ENCODE measurements at places on chromosomes 11 and 22.

- DNase-seq = no peak
Measured at GRCh38 chr11:81220146-81220895, 1513.3 kb downstream of the FAM181B start.

DNA sequence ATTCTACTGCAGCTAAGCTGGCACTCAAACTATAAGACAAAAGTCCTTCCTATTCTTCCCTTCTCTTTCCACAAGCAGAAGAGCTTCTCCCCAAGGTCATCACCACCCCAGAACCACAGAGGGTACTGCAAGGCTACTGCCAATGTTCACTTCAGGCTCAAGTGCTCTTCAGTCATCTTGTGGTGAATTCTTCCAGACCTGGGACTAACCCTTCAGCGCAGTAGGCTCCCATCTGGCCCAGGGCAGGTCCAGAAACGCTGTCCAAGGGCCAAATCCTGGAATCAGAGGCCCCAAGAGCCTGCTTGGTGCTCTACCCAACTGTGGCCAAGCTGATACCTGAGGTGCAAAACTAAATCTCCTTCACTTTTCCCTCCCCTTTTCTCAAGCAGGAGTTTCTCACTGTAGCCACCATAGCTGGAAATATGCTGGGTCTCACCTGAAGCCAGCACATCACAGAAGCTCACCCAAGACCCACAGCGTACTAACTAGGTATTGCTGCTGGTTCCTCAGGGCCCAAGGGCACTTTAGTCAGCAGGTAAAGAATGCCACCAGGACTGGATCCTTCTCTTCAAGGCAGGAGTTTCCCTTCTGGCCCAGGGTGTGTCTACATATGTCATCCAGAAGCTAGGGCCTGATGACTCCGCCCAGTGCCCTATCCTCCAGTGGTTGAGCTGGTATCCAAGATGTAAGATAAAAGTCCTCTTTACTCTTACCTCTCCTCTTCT is 27.8 kb downstream of the FCHSD2 start:
- DNase-seq = peak; percentile 54

- no peak for DNase-seq
Measured at GRCh38 chr11:134290646-134291045, 14.5 kb downstream of the GLB1L3 start.

- no peak for DNase-seq
Measured at GRCh38 chr11:109303342-109303741, 118.6 kb upstream of the C11orf87 start.

DNA sequence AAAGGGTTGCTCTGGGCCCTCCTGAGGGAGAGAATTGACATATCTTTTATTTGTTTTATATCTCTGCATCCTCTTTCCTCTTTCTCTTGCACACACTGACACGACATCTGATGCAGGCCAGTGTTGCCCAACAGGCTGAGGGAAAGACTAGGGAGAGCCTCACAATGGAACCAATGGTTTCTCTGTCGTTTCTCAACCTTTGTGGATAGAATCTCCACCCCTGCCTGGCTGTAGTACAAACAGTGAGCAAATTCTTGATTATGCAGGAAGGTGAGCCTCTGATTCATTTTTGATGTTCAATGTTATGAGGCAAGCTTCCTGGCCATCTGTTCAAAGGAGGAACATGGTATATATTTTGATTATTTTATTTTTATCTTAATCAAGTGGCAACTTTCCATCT is 49.8 kb upstream of the PLET1 start:
- peak; percentile 49 for DNase-seq

DNA sequence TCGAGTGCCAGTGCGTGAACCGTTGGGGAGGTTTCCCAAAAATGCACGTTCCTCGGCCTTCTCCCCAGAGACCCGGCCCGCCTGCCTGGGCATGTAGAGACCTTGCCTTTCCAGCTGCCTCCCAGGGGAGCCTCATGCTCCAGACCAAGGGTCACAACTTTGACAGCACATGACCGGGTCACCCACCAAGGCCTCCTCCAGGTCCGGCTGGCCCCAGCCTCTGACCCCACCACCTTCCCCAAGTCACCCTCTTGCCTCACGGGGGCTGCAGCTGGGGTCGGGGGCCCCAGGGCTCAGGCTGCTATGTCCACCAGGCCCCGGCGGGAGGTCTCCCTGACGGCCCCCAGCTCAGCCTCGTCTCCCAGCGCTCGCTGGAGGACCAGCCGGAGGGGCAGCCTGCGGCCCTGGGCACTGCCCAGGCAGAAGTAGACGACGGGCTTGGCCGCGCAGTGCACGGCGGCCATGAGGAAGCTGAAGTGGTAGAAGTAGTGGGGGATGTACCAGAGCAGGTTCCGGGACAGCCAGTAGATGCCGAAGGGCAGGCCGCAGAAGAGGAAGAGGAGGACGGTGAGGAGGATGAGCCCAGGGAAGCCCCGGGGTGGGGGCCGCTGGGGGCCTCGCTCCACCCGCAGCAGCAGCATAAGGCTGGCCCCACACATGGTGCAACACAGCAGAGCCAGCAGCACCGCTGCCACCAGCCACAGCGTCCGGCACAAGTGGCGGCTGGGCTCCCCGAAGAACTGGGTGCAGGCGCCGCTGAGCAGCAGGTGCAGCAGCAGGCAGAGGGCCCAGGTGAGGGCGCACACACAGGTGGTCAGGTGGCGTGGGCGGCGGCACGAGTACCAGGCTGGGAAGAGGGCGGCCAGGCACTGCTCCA is 4.4 kb downstream of the MRGPRE start:
- DNase-seq = no peak

DNA sequence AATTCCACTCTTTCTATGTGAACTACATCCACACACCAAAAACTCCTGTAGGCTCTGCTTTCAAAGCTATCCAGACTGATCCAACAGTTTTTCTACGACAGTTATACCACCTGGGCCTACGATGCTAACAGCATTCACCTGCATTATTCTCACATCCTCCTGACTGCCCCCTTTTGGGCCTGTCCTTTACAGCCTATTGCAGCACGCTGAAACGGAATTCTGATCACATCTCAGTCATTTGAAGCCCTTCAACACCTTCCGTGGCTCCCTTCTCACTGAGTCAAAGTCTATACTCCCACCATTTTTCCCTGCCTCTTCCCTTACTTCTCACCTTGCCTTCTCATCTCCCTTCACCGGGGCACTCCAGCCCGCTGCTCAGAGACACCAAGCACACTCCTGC is 791.3 kb upstream of the KIRREL3 start:
- no peak for DNase-seq

GRCh38 chr11:47254386-47254785 is 3.4 kb upstream of the NR1H3 start:
- DNase-seq = no peak

- no peak for DNase-seq
Measured at GRCh38 chr11:61417670-61418069, 12.1 kb downstream of the CPSF7 start.

- no peak for DNase-seq
Measured at GRCh38 chr11:76978239-76978638, 56.0 kb upstream of the B3GNT6 start.

DNA sequence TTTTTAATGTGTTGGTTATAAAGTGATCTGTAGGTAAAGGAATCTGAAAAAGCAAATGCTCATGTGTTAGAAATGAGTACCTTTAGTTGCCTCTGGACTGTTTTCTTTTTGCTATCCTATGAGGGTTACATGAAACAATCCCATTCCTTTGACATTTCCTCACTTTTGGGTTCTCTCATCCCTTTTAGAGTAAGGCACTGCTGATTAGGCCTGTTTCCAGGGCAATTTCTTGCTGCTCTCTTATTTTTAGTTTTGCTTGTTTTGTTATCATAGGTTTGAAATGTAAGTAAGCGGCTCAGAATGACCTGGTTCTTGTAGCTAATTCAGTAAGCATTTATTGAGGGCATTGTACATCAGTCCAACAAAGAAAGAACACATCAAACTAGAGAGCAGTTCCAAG is 138.9 kb downstream of the DDX10 start:
- DNase-seq = no peak

All from RWPE1 (cell line).